ENCODE measurements at places on chromosomes 4 and X.

DNA sequence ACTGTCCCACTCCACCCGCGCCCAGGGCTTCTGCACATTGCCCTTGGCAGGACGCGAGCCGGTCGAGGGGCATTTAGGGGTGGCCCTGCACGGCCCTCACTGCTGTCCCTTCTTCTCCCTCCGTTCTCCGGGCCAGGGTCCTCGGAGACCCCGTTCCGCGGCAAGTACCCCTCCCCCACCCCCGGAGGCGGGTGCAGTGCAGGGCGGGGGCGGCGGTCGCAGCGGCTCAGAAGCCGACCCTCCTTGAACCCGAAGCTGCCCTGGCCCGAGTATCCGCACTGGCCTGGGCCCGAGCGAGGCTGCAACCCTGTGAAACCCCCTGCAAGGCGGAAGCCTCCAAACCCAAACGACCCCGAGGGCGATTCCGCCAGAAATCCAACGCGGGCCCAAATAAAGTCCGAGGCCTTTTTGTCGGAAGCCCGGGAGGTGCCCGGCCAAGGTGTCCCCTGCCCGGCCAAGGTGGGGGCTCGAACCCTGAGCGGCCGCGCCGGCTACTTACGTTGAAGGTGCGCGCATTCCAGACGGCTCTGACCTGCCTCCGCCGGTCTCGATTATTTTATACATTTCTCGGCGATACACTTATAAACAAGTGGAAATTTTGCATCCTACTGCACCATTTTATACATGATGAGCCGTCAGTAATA, 53.1 kb upstream of the TMEM33 start:
- no peak for DNase-seq

- no peak for DNase-seq
These were observed 242.1 kb upstream of the TRAM1L1 start for GRCh38 chr4:117327491-117327890.

- peak; percentile 60 for DNase-seq
These were observed 30.0 kb upstream of the IRF2 start for GRCh38 chr4:184504385-184504784.

DNA sequence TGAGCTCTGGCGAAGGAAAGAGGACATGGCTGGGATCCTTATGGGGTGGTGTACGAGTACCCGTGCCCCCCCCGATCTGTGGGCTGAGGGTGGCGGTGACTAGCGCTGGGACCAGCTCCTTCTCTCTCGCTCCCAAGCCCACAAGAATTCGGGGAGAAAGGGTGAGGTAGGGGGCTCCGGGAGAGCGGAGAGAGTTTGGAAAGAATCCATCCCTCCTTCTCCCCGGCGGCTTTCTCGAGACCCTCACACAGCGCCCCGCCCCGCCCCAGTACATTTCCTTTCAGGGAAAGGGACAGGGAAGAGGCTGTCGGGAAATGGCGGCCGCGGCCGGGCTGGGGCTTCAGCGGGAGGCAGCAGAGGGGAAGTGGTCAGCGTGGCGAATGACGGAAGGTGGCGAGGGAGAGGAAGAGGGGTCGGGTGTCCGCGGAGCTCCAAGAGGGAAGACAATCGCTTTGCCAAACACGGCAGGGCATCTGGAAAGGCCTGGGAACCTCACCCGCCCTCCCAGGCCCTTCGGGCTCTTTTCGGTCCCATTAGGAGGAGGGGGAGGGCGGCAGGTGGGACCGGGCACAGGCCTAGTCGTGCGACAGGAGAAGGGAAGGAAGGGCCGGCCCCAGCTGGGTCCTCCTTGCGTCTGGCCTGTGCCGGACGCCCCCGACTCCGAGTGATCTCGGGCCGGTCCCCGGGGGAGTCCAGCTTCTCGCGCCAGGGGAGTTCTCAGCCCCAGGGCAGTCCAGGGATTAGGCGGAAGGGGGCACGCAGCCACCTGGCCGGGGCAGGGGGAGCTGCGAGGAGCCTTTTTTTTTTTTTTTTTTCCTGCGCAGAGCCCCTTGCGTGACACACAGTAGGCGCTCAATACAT, 10.2 kb downstream of the HNRNPH2 start:
- peak; percentile 62 for DNase-seq

DNA sequence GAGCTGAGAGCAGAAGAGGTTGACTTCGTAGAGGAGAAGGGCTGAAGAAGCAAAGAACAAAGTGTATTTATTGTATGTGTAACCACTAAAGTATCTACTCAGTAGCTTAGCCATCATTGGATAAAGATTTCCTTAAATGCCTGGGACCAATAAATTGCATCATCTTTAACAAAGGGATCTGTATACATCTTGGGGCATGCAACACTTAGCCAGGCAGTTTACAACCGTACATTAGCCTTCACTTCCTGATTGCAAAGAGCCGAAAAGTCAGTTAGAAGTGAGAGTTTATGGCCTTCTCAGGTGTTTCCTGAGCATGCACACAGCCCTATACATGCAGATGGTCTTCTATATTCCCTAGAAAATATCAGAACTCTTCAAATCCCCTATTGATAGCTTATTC, 68.0 kb upstream of the MAGED1 start:
- DNase-seq = no peak

GRCh38 chrX:142661696-142662095, 364.0 kb upstream of the SPANXN4 start:
- no peak for DNase-seq

DNA sequence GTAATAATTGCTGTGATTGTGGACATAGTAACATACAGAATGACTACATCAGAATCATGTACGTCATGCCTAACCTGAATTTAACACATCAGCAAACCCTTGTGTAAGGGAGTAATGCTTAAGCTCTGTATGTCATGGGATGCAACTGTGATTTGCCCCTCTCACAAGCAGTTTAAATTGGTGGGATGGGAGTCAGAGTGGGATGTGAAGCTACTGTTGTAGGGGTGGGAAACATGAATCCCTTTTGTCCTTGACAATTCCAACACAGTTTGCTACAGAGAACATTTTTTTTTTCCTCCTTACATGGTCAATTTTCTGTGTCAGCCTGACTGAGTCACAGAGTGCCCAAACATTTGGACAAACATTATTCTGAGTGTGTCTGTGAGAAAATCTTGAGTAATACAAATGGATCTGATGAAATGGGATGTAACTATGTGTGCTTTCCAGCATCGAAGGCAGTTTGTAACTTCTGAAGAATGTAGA, 392.8 kb downstream of the GPM6A start:
- DNase-seq = no peak

- no peak for DNase-seq
These were observed 1.4 kb downstream of the ZFX start for GRCh38 chrX:24150898-24151297.

DNA sequence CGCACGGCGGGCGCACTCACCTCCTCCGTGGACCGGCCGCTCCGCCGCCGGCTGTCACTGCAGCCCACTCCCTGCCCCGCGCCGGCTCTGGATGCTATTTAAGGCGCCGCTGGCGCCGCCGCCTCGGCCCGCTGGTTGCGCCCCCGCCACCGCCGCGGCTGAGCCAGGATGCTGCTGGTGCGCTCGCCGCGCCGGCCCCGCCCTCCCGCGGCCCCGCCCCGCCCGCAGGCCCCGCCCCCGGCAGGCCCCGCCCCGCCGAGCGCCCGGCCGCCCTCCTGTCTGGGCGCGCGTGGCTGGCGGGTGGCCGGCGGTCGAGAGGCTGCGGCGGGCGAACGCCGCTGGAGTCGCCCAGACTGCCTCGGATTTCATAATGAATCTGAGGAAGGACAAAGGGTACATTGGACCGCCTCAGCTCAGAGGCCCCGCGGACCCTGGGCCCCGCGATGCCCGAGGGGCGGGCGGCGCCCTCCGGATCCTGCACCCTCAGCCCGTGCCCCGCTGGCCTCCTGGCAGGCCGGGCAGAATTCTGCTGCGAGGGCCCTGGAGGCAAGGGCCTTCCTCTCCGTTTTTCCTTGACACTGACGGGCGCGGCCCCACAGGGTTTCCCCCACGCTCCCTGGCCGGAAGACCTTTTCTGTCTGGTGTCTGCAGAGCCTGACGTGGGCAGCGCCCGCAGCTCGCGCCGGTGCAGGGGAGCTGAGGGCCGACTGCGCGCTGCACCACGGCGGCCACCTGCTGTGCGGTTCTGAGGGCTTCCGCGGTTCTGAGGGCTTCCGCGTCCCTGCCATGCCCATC, at the start of gene ACSL1:
Gene ACSL1 (minus strand): TSS at position 73 of the 795 bp plus-strand sequence. CDS start 22,454 bp downstream, outside the sequence.
- DNase-seq = peak; percentile 89

GRCh38 chr4:12778191-12778590, 705.9 kb downstream of the RAB28 start:
- no peak for DNase-seq

GRCh38 chr4:82661181-82661992, 99.6 kb upstream of the TMEM150C start:
- no peak for DNase-seq

GRCh38 chr4:83231620-83232076, 53.0 kb downstream of the COQ2 start:
- DNase-seq = no peak

GRCh38 chr4:2832981-2833670, 10.5 kb upstream of the ADD1 start:
- DNase-seq = no peak

DNA sequence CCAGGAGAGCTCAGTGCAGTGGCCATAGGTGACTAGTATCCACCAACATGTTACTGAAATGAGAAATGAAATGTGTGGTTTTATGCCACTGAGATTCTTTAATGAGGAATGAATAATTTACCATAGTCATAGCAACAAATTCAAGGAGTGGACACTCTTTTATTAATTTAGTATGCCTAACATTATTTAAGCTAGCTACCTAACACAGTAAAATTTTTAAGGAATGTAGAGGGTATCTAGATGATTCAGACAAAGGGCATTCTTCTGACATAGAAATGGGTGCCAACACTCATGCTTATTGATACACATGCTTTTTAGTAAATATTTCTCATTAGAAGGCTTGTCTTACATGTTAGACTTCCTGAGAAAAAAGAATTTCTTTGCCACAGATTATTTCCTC, 33.3 kb upstream of the SULT1B1 start:
- no peak for DNase-seq

DNA sequence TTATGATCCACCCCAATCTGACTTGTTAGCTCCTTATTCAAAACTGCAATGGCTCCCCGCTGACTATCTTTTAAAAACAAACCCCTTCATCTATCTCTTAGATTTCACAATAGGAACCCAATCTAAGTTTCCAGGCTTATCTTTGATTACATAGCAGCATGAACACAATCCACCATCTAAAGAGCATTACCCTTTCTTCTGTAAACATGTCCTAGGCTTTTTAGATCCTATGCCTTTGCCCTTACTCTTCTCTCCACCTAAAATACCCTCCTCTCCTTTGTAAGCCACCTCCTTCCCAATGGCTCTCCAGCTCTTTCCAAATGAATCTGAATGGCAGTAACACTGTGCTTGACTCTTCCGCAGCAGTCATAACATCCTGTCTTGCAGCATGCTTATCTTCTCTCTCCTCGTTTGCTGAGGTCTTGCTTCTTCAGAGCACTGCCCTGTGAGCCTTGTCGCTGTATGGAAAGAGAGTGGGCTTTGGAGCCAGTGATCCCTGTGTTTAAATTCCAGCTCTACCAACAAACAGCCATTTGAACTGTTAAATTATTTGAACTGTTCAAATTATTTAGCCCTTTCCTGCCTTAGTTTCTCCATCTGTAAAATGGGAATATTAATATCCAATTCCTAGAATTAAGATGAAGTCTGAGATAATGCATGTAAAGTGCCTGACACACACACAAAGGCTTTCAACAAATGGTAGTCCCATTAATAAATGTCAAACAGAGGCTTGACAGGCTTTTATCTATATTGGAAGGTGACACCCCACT, 16.2 kb upstream of the TSPAN5 start:
- no peak for DNase-seq

DNA sequence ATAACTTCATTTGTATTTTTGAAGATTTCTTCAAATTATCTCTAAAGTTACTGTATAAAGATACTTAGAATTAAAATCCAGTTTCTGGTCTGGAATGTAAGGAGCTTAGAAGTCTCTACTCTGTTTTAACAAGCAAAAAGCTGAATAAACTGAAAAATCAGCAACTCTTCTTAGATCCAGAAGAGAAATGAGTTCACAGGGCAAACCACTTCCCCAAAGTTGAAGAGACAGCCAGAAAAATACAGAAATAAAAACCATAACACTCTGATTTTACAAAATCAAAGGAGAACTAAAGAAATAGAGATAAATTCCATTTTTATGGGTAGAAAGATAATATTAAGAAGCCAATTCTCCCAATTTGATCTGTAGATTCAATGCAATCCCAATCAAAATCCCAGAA, 1166.8 kb downstream of the ADGRL3 start:
- DNase-seq = no peak

- DNase-seq = no peak
These were observed 92.4 kb upstream of the AP1S2 start for GRCh38 chrX:15946783-15947580.

DNA sequence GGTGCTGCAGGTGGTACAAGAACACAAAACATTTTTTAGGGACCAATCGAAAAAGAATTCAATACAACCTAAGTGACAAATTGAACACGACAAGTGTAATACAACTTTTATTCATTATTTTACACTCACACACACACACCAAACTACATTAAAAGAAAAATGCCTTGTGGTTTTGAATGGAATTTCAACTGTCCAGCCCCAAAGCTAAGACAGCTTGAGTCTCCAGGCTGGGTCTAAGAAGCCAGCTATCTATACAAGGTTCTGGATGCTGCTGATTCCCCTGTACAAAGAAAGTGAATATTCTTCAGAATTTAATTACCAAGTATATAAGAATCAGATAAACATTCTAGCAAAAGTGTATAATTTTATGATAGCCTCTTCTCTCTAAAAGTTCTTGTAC, 118.2 kb downstream of the PPP3CA start:
- no peak for DNase-seq

GRCh38 chr4:145390571-145390970, 91.1 kb upstream of the SMAD1 start:
- DNase-seq = no peak

DNA sequence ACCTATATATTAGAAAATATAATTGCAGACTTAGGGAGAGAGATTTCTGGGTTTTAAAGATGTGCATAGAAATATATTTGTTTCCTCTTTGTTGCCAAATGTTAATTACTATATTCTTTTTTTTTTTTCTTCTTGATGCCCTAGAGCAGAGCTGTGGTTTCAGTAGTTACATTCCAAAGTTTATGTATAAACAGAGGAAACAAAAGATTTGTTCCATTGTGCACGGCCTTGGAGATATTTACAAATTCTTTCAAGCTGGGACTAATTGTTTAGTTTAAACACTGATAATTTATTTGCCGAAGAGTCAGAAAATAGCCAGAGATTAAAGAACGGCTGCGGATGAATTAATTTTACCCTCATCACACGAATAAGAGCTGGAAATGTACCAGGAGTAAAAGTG, 85.1 kb downstream of the USP46 start:
- DNase-seq = no peak

DNA sequence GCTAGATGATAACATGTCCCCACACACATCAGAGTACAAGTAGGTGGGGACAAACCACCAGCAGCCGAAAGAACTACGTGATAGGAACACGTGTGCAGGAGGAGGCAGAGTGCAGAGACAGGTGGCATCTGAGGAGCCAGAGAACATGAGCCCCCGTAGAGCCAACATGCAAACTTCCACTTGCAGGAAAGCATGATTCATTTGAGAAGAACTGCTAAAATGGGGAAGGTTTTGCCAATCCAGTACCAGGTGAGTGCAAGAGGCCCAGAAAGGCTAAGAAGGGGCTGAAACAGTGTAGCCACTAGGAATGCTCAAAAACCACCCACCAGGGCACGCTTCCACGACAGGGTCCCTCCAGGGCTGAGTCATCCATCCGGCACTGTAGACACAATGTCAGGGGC, 149.8 kb upstream of the TENM3 start:
- DNase-seq = no peak

GRCh38 chr4:158006990-158007389, 165.8 kb downstream of the GASK1B start:
- DNase-seq = no peak

All from upper lobe of left lung (tissue), 6 donors.